ENCODE measurements at places on chromosomes 4 and X.
A peak's percentile ranks its signal among the peaks of the same experiment; 100 is the strongest.

DNA sequence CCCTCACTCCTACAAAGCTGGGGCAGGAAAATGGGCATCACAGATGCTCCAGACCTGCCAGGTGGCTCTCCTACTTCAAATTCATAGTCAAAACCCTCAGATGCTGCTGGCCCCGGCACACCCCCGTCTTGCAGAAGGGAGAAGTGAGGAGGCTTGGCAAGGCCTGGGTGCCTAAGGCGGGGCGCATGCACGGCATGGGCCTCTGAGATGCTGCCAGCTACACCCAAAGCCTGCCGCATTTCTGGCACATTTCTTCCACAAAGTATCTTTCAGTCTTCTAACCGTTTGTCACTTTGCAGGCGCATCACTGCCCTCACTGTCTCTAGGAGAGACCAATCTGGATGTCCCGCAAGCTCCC is 19.6 kb downstream of the WDR1 start:
- DNase-seq: peak; percentile 4

- DNase-seq: no peak
Measured at GRCh38 chr4:113759696-113760093, 1.8 kb downstream of the CAMK2D start.

- peak; percentile 3 for DNase-seq
Measured at GRCh38 chrX:96579252-96579651, 105.4 kb upstream of the DIAPH2 start.

GRCh38 chr4:127362686-127363085 is 270.1 kb upstream of the INTU start:
- DNase-seq: no peak

DNA sequence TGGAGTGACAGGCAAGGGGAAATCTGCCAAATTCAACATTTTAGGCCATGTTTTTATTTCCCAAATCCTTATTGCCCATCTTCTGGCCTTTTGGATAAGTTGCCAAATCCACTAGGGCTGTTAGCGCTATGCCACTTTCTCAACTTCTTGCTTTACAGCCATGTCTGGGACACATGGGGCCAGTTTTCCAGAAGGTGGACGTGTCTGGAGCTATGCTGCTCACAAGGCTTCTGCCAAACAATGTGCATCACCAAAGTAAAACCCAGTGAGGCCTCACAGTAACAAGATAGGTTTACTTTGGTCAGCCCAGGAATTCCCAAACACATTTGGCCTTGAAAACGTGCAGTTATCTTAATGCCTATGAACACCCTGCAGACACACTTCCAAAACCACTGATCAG is 142.9 kb downstream of the MID1 start:
- no peak for DNase-seq

DNA sequence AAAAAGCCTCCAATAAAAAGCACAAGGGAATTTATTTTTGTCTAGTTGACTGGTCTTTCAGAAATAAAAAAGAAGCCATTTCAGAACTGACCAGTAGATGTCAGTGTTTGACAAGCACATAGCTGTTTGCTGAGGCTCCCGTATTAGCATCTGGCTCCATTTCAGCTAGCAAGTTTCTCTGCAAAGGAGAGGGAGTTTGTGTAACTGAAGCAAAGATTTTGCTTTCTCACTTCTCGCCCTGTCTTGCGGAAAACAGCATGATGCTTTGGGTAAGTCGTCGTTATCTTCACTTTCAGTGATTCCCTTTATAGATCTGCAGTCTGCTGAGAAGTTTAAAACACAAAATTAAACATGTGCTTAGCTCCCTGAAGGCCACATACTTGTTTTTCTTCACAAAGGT is 85.5 kb downstream of the CT47B1 start:
- peak; percentile 47 for DNase-seq

GRCh38 chrX:154459832-154460231 is 1.8 kb downstream of the PLXNA3 start:
- no peak for DNase-seq

- DNase-seq: no peak
Measured at GRCh38 chr4:119971431-119972084, 95.1 kb downstream of the MAD2L1 start.

DNA sequence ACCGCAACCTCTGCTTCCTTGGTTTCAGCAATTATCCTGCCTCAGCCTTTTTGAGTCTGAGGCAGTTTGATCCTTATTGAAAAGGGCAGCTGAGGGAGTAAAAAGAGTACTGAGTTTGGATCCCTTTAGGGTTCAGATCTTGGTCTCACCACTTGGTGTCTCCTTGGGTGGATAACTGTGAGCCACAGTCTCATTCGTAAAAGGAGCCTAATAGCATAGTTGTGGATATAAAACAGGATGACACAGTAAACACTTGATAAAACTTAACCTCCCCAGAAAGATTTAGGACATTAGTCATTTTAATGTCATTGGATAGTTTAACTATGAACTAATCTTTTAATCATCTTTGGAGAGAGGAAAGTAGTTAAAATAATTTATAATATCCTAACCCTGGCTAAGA is 173.0 kb downstream of the ANK2 start:
- no peak for DNase-seq

- DNase-seq: no peak
Measured at GRCh38 chr4:28092610-28093009, 1232.0 kb downstream of the STIM2 start.

- DNase-seq: no peak
Measured at GRCh38 chr4:155907556-155907955, 4.1 kb downstream of the TDO2 start.

- no peak for DNase-seq
Measured at GRCh38 chrX:153882086-153882498, 3.9 kb downstream of the L1CAM start.

DNA sequence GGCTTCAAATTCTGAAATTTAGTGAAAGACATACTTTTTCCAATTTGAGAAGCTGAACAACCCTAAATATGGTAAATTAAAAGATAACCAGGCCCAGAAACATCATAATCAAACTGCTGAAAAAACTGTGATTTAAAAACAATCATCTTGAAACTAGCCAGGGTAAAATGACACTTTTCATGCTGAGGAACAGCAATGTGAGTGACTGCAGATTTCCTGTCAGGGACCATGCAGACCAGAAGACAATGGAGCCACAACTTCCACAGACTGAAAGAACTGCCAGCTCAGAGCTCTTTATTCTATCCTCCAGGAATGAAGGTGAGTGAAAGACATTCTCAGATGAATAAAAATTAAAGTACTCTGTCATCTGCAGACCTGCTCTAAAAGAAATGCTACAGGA is 73.3 kb downstream of the NAT8L start:
- no peak for DNase-seq

GRCh38 chr4:16233569-16234177 is 7.4 kb upstream of the TAPT1 start:
- DNase-seq: no peak

DNA sequence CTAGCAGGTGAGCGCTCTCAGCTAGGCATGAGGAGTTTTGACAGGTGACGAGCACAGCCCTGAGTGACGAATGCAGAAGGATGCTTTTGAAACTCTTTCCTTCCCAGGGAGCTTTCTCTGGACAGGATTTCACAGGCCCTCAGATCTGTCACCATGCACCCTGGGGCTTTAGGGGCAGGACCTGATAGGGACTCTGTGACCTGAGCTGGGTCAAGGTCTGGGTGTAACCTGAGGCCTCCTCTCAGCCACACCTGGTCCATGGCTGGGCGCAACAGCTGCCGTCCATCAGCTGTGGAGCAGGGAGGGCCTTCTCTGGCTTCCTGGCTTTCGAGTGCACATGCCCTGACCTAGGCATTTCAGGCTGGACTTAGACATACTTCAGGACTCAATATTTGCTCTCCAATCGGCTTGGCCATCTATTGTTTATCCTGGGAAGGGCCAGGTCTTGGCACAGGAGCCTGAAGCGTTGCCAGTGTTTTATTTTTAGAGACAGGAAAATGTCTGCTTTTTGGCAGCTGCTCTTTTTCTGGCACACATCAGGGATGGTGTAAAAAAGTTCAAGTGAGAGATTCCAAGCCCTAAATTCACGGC is 56.4 kb downstream of the C4orf51 start:
- DNase-seq: no peak
